Upper lobe of left lung (tissue), 6 donors: ENCODE measurements at places on chromosomes 3 and 15. TPM values are rescaled to one million over a fixed set of nuclear protein-coding genes. Genes with fewer than 3 reads are reported as not detected.

The MAGEL2 gene
- total RNA-seq = 0.24 TPM

The GANC gene
- 70.4 TPM for total RNA-seq

The SUSD5 gene
- total RNA-seq = 1.1 TPM

The SEMA7A gene
- total RNA-seq = 9.1 TPM

The POTEB3 gene
- total RNA-seq = not detected

The TMEM212 gene
- 3.1 TPM for total RNA-seq

The MAGEF1 gene
- total RNA-seq = 30.9 TPM

The CPEB1 gene
- total RNA-seq = 0.76 TPM

DNA sequence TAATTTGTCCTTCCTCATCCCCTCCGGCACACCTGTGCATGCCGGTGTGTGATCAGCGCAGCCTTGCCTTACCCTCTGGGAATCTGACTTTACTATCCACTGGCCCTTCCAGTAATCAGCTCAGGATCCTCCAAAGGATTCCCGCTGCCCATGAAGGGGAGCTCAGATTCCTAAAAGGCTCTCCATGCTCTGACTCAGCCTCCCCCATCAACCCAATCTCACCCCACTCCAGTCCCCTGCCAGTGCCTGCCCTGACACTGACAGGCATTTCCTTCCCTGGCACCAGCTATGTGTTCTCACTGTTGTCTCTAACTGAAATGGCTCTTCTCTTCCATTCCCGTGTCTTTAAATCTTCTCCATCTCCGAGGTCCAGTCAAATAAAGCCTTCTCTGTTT is 7.3 kb upstream of the BCL2A1 start:
- DNase-seq = no peak

DNA sequence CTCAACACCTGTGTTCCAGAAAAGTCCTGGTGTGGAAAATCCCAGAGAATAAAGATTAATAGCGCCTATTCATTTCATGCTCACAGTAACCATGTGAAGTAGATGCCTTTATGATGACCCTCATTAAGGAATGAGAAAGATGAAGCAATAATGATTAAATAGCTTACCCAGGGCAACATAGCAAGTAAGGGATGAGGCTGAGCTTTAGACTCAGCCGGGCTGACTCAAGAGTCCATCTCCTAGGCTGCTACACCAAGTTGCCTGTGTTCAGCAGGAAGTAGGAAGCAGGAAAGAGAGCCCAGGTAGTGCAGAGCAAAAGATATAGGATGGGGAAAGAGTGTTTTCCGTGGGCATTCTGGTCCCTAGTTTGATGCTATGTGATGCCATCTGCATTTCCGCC is 256.5 kb downstream of the CHL1 start:
- DNase-seq = no peak

GRCh38 chr3:126731044-126731443 is 27.0 kb downstream of the CHCHD6 start:
- no peak for DNase-seq

GRCh38 chr3:104291437-104291851 is 1075.3 kb upstream of the ALCAM start:
- DNase-seq = no peak

DNA sequence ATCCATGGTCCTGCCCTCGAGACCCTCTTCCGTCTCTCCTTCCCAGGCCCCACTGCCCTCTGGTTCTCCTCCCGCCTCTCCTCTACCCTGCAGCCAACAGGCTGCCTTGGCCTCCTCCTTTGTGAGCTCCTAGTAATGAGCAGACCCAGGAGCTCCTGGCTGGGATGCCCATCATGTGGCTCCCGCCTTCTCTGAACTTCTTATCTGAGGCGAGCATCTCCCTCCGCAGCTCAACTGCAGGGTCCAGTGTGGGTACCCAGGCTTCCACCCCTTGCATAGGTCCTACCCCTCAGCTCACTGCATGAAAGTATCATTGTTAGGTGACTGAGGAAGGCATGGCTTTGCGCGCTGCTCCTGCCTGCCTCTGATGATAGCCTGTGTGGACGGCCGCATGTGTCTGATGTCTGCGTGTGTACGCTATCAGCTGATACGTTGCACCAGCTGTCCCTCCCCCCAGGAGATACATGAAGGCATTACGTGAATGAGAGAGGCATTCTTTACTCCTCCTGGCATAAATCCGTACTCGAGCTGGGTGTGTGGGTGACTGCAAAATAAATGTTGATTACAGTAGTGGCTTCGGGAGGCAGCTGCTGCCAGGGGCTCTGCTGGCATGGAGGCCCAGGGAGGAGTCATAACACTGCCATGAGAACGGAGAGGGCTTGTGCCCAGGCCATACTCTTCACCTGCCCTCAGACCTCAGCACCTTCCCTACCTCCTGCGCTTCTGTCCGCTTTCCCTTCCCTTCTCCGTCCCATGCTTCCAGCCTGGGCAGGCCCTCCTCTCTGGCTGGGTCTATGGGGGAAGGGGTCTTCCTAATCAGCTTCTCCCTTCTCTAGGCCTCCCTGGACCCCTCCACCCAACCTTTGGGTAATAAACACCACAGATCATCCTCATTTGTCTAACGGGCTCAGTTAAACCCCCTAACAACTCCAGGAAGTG is 48.8 kb downstream of the ZNF710 start:
- DNase-seq = no peak

GRCh38 chr3:97871801-97872524 is 50.2 kb downstream of the CRYBG3 start:
- DNase-seq = no peak

DNA sequence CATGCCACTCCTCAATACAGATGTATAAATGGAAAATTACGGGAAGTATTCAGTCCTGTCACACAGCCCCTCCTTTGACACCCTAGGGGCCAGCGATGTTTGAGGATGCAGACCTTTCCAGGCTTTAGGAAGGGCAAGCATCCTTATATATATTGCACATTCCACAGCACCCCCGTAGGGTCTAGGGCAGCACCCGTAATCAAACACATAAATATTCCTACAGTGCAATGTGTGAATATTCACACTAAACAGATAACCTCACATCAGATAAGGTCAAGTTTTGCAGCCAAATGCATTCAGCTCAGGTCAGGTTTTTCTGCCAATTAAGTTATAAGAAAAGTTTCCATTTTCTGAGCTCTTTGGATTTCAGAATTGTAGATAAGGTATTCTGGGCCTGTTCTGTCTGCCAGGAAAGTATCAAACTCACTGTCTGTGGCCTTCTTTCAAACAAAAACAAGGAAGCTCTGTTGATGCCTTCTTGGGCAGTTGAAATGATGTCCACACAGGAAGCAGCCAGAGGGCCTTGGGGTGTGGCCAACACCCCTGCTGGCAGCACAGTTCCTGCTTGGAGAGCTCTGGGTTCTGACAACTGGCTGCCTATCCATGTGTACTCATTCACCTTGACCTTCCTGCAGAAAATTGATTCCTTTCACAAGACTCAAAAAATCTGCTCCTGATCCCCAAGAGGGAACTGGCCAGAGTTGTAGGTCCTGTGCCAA is 427.0 kb downstream of the NTRK3 start:
- peak; percentile 25 for DNase-seq

DNA sequence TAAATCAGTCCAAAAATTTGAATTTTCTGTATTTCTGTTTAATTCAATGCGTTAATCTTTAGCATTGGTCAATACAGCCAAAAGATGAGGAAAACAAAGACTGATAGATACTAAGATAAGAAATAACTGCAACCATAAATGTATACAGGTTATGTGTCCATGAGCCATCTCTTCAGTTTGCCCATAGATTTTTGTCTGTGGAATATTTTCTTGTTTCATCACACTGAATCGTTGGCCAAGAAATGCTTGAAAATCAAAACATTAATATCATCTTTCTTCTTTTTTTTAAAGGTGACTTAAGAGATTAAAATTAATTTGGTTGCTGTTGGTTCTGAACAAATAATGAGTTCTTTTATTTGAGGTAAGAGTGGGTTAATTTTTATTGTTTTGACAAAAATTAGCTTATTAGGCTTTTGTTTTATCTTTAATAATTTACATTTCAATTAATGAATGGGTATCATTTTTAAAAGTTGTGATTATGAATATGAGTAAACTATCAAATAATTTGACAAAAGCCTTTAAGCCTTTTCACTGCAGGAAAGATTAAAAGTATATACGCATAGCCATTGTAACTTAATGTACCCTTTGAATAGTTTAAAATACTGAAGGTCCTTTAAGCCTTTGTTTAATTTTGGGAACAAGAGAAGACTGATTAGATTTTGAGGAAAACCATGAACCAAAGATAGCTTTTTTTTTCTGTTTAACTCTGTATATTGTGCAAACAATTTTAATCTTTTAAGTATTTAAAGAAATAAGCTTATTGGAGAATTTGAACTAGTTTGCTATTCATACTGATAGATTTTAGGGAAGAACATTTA is 14.7 kb upstream of the CHD2 start:
- no peak for DNase-seq

- DNase-seq = no peak
These were observed 539.4 kb downstream of the IGSF11 start for GRCh38 chr3:118495206-118495605.

DNA sequence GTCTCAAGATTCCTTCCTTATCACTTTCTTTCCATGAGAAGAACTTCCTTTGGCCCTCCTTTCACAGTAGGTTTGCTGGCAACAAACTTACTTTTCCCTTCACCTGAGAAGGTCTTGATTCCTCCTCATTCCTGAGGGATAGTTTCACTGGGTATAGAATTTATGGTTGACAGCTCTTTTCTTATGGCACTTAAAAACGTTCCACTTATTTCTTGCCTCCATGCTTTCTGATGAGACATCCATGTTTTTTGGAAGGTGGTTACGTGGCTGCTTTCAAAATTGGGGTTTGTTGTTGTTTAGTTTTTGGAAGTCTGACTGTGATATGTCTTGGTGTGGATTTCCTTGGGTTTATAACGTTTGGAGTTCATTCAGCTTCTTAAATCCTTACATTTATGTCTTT is 8.2 kb upstream of the PLXNA1 start:
- DNase-seq = no peak

DNA sequence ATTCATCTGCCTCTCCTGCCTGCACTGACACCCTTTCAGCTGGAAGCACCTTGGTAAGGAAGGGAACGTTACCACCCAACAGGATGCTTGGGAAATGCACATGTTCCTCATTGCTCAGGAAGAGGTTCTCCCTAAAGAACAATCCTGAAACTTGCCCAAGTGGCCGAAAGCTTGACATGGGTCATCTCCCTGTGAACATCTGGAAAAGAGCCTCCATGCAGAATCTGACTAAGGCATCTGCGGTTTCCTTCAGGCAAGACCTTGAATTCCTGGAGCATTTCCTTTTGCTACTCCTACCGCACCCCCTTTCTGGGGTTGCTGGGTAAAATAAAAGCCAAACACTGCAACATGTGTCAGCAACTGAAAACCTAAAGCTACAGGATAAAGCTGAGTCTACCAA is 68.7 kb upstream of the SNRK start:
- no peak for DNase-seq

- DNase-seq = no peak
These were observed 16.7 kb upstream of the LCMT2 start for GRCh38 chr15:43347114-43347513.

- DNase-seq = no peak
These were observed 55.4 kb upstream of the GOLGA8A start for GRCh38 chr15:34493001-34493400.

DNA sequence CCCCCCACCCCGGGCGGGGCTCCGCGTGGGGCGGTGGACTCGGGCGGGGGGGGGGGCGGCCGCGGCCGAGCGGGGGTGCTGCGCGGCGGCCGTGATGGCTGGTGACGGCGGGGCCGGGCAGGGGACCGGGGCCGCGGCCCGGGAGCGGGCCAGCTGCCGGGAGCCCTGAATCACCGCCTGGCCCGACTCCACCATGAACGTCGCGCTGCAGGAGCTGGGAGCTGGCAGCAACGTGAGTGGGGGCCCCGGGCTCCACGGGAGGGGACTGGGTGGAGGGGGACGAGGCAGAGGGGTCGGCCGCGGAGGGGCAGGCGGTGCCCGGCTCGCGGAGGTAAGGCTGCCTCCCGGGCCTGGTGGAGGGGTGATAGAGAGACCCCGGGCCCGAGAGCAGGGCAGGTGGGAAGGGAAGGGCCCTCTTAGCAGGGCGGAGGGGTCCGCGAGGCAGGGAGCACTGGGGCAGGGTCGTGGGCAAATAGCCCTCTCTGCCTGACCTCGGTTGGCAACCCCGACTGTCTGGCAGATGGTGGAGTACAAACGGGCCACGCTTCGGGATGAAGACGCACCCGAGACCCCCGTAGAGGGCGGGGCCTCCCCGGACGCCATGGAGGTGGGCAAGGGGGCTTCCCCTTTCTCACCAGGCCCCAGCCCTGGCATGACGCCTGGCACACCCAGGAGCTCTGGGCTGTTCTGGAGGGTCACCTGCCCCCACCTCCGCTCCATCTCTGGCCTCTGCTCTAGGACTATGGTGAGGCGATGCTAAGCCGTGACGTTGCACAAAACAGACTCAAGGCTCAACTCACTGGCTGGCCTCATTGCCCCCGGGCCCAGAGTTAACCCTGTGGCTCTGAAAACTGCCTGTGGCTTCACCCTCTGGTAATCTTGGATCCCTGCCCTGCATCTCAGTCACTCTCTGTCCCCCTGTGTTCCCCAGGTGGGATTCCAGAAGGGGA is at the start of gene ECE2:
ECE2 (plus strand) TSS at position 62 of the 950 bp plus-strand sequence; CDS start at position 194, 132 bp downstream.
- no peak for DNase-seq

GRCh38 chr3:128409624-128410581 is 56.8 kb downstream of the DNAJB8 start:
- peak; percentile 66 for DNase-seq

DNA sequence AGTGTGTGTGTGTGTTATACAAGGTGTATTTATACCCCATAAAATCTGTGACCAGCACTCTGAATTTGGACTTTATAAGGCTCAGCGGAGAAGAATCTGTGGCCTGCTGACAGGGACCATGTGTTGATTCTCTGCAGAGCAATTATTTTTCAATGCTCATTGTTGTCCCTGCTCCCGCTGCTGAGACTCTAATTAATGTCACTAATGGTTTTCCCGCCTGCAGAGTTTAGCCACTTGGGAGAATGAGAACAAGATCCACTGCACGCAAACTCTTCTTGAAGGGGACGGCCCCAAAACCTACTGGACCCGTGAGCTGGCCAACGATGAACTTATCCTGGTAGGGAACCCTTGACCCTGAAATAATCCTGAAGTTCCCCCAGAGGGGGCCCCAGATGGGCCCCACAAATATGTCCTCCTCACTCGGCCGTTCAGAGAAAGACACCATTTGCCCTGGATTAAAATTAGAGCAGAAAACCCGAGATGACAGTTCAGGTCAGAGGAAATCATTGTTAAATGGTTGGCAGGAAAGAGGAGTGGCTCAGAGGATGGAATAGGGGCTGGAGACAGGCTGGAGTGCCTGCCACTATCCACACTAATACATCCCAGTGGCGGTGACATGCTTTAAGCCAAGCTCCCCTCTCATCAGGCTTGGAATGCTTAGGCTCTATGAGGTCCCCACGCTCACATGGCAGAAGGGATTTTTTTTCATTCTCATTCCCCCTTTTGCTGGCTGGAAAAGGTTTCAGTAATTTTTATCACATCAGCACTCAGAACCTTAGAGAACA is 3.3 kb downstream of the CRABP1 start:
- no peak for DNase-seq

- no peak for DNase-seq
These were observed 113.9 kb downstream of the TLE3 start for GRCh38 chr15:69983696-69984265.

- peak; percentile 62 for DNase-seq
These were observed 7.8 kb upstream of the CAMP start for GRCh38 chr3:48215466-48215865.

GRCh38 chr3:171908731-171909130 is 65.6 kb downstream of the TMEM212 start:
- no peak for DNase-seq

GRCh38 chr15:56215769-56216168 is 27.9 kb downstream of the RFX7 start:
- DNase-seq = no peak

- DNase-seq = no peak
These were observed 244.2 kb downstream of the PTPRG start for GRCh38 chr3:61805510-61806080.
